AG04449 (cell line): ENCODE measurements at places on chromosomes 2 and 18.

GRCh38 chr2:44271296-44271695 lies 4.0 kb upstream of the SLC3A1 start:
- no peak for DNase-seq

GRCh38 chr2:16629044-16629443 lies 36.6 kb downstream of the CYRIA start:
- no peak for DNase-seq

GRCh38 chr2:25543939-25544338 lies 129.4 kb downstream of the DTNB start:
- DNase-seq, result no peak

- no peak for DNase-seq
Measured at GRCh38 chr2:133900909-133901308, 332.6 kb upstream of the NCKAP5 start.

GRCh38 chr2:36964496-36965058 lies 1.8 kb downstream of the STRN start:
- DNase-seq, result no peak

GRCh38 chr2:216888887-216889622 lies 29.2 kb upstream of the TNP1 start:
- DNase-seq, result no peak

DNA sequence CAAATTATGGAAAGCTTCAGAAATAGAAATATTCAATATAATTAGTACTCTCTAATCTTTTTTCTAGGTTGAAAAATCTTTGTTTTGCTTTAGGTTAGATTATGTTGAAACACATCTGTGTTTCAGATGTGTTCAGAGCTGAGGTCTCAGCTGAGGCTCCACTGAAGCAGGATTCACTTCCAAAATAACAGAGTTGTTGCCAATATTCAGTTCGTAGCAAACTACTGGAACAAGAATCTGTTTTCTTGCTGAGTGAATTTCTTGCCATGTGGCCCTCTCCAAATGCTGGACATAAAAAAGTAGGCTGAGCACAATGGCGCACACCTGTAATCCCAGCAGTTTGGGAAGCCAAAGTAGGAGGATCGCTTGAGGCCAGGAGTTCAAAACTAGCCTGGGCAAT lies 8.7 kb downstream of the PHOSPHO2 start:
- DNase-seq, result no peak

- DNase-seq, result peak; percentile 21
Measured at GRCh38 chr2:29195796-29196195, 80.6 kb downstream of the CLIP4 start.

DNA sequence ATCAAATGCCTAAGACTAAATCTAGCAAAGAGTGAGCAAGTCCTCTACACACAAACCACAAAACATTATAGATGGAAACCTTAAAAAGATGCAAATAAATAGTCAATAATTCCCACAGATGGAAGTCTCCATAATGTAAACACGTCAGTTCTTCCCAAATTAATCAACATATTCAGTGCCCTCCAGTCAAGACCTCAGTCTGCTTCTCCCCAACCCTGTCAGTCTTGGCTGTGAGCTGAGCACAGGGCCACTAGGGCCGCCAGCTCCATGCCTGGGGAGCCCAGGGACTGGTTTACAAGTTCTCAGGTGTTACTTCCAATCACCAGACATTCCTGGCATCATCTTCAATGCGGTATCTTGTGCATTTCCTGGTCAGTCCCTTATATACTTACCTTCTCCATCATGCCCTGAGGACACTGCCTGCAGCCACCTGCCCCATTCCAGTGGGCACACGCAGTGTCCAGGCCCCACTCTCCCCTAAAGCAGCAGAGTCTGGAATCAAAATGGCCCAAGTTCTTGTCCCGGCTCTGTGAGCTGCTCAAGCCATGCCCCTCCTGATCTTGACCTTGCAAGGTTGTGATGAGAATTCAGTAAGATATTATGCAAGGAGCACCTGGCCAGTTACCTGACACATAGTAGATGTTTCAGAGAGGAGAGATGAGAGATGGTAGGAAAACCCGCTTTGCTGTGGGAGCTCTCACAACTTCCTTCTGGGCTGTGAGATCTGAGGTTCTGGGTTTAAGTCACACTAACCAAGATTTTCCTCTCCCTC lies 207.9 kb upstream of the RAB6C start:
- DNase-seq, result no peak

- no peak for DNase-seq
Measured at GRCh38 chr18:77461062-77461688, 211.5 kb downstream of the GALR1 start.

DNA sequence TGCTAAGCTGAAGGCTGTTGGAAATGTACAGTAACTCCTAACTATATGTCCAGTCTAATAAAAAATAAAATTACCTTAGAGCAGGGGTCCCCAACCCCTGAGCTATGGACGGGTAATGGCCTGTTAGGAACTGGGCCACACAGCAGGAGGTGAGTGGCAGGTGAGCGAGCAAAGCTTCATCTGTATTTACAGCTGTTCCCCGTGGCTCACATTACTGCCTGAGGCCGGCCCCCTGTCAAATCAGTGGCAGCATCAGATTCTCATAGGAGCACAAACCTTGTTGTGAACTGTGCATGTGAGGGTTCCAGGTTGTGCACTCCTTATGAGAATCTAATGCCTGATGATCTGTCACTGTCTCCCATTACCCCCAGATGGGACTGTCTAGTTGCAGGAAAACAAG lies 73.1 kb upstream of the CXCR4 start:
- DNase-seq, result no peak

- no peak for DNase-seq
Measured at GRCh38 chr18:78978349-78979055, 1.1 kb upstream of the SALL3 start.

DNA sequence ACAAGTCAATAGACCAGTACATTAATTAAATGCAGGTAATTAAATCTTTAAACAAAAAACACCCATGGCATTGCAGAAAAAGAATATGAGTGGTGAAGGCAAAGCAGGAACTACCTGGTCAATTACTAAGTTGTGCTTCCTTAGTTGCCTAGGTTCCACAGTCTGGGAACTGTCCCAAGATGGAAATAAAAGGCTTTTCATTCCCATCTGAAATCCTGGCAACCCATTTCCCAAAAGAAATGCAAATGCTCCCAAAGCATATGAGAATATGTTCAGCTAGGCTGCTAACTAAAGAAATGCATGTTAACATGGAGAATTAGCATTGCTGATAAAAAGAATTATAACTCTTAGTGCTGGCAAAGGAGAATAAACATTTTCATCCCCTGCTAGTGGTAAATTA lies 177.8 kb downstream of the TMEM163 start:
- DNase-seq, result no peak

- no peak for DNase-seq
Measured at GRCh38 chr2:51011254-51011653, 20.7 kb downstream of the NRXN1 start.

GRCh38 chr2:95295376-95295775 lies 1.8 kb upstream of the KCNIP3 start:
- DNase-seq, result no peak

- DNase-seq, result no peak
Measured at GRCh38 chr18:3560755-3561154, 110.8 kb downstream of the TGIF1 start.

GRCh38 chr2:104701411-104701911 lies 152.5 kb upstream of the POU3F3 start:
- DNase-seq, result no peak

GRCh38 chr18:80175451-80176204 lies 66.6 kb downstream of the ADNP2 start:
- no peak for DNase-seq

DNA sequence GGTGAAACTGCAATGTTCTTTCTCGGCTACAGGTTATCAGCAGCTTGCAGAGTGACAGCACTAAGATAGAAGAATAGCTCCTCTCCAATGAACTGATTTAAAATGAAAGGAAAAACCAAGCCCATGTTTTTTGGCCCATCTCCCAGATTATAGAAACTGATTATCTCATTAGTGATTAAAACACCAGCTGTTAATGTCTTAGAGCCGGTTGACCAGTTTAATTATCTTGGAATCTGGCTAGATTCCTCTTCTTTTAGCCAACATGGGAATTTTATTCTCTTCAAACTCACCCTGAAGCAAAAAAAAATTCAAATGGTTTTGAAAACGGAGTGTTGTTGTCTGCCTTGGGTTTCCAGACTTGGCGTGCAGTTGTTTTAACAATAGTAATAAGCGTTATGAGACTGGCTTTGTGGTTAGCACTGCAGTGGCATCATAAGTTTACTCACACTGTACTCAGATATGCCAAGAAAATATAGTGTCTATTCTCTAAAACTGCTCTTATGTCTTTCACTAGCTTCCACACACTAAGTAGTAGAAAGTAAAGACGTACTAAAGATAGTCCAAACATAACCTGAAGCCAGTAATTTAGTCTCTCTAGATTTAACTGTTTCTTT lies 665.3 kb downstream of the STK39 start:
- no peak for DNase-seq

DNA sequence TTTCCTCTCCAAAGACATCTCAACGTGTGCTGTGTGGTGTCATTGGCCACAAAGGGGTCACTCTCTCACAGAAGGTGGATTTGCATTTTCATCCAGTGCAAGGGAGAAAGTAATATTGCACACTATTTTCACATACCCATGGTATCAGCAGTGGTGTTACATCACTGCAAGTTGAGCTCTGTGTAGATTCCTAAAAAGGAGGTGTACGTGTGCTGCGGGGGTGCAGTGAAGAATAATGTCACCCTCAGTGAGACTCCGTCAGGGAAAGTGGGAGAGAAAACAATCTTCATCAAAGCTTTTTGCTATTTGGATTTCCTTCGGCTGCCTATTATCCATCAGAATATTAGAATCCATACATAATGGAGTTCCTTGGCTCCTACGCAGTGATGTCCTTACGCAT lies 733.8 kb upstream of the FANCL start:
- no peak for DNase-seq

GRCh38 chr2:62297624-62298010 lies 101.7 kb downstream of the B3GNT2 start:
- no peak for DNase-seq

GRCh38 chr2:10225291-10226037 lies 77.2 kb upstream of the HPCAL1 start:
- DNase-seq, result no peak

GRCh38 chr2:238988105-238988504 lies 140.2 kb downstream of the TWIST2 start:
- DNase-seq, result no peak

- no peak for DNase-seq
Measured at GRCh38 chr2:210046851-210047500, 44.5 kb downstream of the RPE start.

DNA sequence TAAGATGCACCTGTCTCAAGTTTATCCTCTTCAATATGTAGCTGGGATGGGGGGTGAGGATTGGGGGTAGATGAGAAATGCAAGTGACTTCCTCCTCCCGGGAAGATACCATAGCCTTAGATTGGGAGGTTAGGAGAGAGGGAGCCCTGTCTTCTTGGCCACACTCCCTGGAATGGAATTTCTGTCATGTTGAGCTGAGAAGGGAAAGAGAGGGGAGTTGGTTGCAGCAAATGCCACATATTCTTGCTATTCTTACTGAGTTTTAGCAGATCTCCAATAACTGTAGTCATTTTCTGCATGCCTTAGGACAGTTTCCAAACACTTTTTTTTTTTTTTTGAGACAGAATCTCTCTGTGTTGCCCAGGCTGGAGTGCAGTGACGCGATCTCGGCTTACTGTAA lies 35.9 kb downstream of the TAF4B start:
- no peak for DNase-seq

- DNase-seq, result peak; percentile 65
Measured at GRCh38 chr2:205763708-205764211, 81.5 kb downstream of the NRP2 start.

DNA sequence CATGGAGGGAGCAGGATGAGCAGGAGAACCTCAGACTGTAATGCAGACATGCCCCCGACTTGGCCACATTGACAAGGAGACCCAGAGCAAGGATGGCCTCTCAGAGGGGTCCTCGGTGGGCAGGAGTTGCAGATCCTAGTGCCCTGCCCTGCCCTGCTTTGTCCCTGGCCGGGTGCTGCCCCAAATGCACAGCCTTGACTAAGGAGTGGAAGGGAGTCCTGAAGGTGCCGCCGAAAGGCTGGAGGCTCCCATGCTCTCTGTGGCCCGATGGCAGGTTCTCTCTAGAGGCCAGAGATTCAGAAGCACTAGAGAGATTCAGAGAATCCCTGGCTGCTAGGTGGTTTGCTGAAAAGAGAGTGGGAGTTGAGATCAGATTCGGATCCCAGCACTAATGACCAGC lies 64.4 kb downstream of the MARCO start:
- no peak for DNase-seq

DNA sequence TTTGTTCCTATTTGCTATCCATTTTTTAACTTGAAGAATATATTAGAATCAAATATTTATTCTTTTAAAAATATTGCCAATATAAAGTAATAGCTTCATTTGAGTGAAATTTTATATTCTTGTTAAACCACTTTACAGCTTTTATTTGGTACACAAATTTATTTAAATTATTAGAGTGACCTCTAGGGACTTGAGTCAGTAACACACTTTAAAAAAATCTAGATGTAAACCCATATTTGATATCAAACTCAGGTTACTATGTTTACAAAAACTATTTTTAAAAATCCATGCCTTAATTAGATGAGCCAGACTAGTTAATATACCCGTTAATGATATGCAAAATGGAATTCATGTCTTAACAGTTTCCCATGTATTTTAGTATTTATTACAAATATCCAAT lies 134.6 kb downstream of the MAP4K4 start:
- DNase-seq, result no peak

GRCh38 chr2:226475650-226476049 lies 324.0 kb downstream of the IRS1 start:
- peak; percentile 37 for DNase-seq

DNA sequence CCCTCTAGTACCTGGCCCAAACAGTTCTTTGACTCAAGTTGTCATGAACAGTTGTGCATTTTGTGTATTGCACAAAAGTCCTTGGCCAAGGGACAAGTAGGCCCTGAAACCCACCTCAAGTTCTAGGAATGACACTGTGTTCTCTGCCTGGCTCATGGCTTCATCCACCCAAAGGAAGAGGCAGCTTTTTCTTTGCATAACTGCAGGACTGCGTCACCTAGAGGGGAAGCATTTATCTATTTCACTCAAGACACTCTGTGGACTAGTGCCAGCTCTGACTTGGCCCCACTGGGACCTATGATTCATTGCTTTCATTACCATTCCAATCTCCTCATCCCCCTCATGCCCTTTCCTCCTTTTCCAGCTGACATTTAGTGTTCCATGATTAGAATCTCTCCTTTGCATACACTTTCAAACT lies 119.3 kb upstream of the SIX2 start:
- peak; percentile 86 for DNase-seq

GRCh38 chr2:16900405-16901025 lies 234.9 kb upstream of the CYRIA start:
- DNase-seq, result no peak

GRCh38 chr18:28044036-28044435 lies 132.9 kb downstream of the CDH2 start:
- no peak for DNase-seq
